PC-9 (cell line): ENCODE measurements at places on chromosomes 4 and X. TPM values are rescaled to one million over a fixed set of nuclear protein-coding genes. Genes with fewer than 3 reads are reported as not detected.
A peak's percentile ranks its signal among the peaks of the same experiment; 100 is the strongest.

APELA gene
- not detected in 2 replicates for total RNA-seq

MAGEA2B gene
- 30.1 and 35.3 TPM in 2 replicates for total RNA-seq

NEIL3 gene
- 15.0 and 16.2 TPM in 2 replicates for total RNA-seq

NAT8L gene
- 2.1 and 4.1 TPM in 2 replicates for total RNA-seq

FRMD7 gene
- total RNA-seq = not detected in 2 replicates

CXCL6 gene
- not detected in 2 replicates for total RNA-seq

MXRA5 gene
- total RNA-seq = not detected in 2 replicates

VCX3B gene
- 0.93 and 1.2 TPM in 2 replicates for total RNA-seq

GRCh38 chrX:67523932-67524331 lies 19.9 kb upstream of the AR start:
- H3K4me1 ChIP-seq = no peaks in the 10 kb centered on the region
- no peaks in the 10 kb centered on the region for H3K36me3 ChIP-seq
- H3K27me3 ChIP-seq = peaks cover 9% of the 10 kb centered on the region; the same call in 1 of the 2 replicates
- no peak for DNase-seq
- H3K4me3 ChIP-seq = no peak overlapping the region
- no peak overlapping the region for H3K27ac ChIP-seq

GRCh38 chrX:55867181-55867651 lies 149.7 kb downstream of the RRAGB start:
- peak; percentile 36 for DNase-seq
- H3K4me3 ChIP-seq = no peak overlapping the region
- H3K36me3 ChIP-seq = no peaks in the 10 kb centered on the region
- H3K27me3 ChIP-seq = no peaks in the 10 kb centered on the region
- H3K4me1 ChIP-seq = 0 out of 2 replicates have a peak, but pooled peaks cover 4% of the 10 kb centered on the region
- H3K27ac ChIP-seq = no peak overlapping the region

GRCh38 chr4:66554826-66555225 lies 884.5 kb upstream of the EPHA5 start:
- H3K36me3 ChIP-seq = no peaks in the 10 kb centered on the region
- H3K4me1 ChIP-seq = no peaks in the 10 kb centered on the region
- H3K27me3 ChIP-seq = no peaks in the 10 kb centered on the region
- DNase-seq = no peak

DNA sequence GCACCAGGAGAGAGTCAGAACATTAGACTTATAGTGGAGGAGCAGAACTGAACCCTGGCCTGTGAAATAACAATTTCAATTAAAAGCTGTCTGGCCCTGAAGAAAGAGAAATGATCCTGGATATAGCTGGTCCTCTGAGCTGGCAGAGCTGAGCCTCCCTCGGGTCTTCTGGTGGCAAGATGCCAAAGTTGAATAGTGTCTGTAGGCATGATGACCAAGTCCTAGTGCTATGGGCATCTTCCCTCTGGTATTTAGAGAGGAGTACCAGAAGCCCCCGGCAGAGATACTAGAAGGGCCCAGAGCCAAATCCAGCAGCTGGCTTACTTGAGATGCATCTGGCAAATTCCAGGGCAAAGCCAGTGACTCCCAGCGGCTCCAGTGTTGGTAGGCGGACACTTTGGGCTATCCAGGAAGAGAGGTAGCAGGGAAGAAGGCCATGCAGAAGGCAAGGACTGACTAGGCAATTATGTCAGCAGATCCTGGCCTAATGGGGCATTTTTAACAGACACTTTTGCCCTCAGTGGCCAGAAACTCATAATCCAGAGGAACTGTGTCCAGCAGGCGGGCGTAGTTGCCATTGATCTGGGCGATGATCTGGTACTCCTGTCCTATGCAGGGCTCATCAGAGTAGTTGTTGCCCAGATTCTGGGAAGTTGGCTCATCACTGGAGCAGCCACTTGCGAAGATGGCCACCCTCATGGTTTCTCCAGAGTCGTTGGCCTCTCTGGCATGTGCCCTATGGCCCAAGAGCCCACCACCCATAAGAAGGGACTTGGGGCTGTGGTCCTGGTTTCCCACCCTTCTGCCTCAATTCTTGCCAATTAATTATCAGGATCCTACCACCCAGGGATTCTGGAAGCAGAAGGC lies 17.9 kb downstream of the VSIG4 start:
- H3K27ac ChIP-seq = no peak overlapping the region
- DNase-seq = no peak
- no peaks in the 10 kb centered on the region for H3K4me1 ChIP-seq
- H3K4me3 ChIP-seq = no peak overlapping the region
- H3K27me3 ChIP-seq = no peaks in the 10 kb centered on the region

DNA sequence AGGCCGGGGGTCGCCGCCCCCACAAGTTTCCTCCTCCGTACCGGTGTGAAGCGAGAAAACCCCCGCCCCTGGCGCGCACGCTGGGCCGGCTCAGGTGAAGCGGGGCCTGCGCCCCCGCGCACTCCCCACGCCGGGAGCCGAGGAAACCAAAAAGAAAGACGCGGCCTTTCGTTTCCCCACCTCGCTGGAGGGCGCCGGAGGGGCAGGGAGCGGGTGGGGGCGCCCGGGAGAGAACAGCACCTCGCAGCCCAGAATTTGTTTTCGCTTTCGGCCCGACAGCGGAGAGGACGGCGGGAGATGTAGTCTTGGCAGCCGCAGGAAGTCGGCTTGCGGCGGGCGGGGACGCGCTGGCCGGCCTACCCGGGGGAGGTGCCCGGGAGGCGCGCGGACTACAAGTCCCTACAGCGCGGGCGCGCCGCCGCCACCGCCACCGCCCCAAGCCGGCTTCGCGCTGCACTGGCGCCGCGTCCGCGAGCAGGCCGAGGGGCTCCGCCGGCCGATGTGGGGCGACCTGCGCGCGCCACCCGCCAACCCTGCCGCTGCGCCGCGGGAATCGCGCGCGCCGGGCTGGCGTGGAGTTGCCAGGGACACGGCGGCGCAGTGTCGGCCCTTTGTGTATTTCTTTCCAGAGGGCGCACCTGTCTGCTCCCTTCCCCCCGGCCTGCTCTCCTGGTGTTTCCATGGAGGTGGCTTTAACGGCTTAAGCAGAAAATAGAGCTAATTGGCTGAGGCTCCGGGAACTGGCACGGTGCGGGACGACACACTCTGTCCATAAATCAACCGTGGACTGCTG lies at the start of gene OTUD4:
OTUD4 (minus strand) TSS at position 292 of the 793 bp plus-strand sequence. CDS start 616 bp downstream, outside the sequence.
- H3K36me3 ChIP-seq = no peaks in the 10 kb centered on the region
- DNase-seq = peak; percentile 94
- H3K4me3 ChIP-seq = peak within 1 kb of the TSS; percentile 95
- H3K4me1 ChIP-seq = peaks cover 14% of the 10 kb centered on the region
- H3K27me3 ChIP-seq = no peaks in the 10 kb centered on the region

GRCh38 chrX:131441033-131441432 lies 102.8 kb upstream of the OR13H1 start:
- no peak for DNase-seq
- no peaks in the 10 kb centered on the region for H3K27me3 ChIP-seq
- H3K27ac ChIP-seq = 0 out of 2 replicates have a peak overlapping the region, but pooled peaks have one; percentile 29

DNA sequence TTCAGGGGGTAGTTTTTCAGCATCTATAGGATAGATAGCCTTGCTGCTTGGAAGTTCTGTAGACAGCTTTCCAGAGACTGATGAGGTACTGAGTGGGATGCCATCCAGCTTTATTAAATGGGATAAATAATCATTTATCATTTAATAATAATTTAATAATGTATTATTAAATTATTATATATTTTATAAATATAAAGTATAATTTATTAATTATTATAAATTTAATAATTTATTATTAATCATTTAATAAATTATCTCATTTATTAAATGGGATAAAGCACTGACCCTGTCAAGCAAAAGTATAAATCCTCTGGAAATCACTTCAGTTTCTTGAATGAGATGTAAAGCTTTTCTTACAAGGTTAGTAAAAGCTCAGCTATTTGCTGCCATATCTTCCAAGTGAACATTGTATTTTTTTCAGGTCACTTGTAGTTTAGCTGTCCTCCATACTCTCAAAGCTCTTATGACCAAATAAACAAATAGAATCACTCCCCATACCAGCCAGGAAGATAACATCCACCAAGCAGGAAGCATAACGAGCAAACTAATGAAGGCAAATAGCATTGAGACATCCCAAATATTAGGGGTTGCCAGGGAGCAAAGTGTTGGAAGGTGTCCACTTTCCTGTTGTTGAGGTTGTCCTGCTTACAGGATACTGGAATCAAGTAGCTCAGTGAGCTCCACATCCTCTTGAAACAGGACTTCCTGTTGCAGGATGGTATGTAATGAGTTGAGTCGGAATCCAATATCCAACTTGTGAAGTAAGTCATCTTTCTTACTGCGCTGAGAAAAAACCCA lies 88.9 kb downstream of the ZNF674 start:
- no peaks in the 10 kb centered on the region for H3K36me3 ChIP-seq
- no peaks in the 10 kb centered on the region for H3K4me1 ChIP-seq
- H3K4me3 ChIP-seq = no peak overlapping the region
- H3K27me3 ChIP-seq = no peaks in the 10 kb centered on the region

DNA sequence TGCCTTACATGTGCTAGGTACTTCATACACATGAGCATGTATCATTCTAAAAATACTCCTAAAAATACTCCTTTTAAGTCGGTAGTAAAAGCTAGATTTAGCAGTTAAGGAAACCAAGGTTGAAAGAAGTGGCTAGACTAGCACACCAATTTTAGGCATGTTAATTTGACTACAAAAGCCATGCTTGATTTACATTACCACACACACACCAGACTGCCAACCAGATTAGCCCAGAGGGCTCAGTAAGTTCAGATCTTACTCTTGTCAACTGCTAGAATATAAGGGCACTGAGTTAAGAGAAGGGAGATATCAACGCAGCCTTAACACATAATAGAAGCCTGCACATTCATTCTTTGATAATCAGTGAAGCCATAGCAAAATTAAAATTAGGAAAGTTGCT lies 117.9 kb downstream of the MID1IP1 start:
- H3K4me1 ChIP-seq = no peaks in the 10 kb centered on the region
- no peaks in the 10 kb centered on the region for H3K27me3 ChIP-seq
- DNase-seq = no peak

- no peaks in the 10 kb centered on the region for H3K4me1 ChIP-seq
- no peak for DNase-seq
- no peaks in the 10 kb centered on the region for H3K36me3 ChIP-seq
- H3K4me3 ChIP-seq = no peak overlapping the region
Measured at GRCh38 chrX:27439771-27440170, 23.4 kb downstream of the PPP4R3C start.

DNA sequence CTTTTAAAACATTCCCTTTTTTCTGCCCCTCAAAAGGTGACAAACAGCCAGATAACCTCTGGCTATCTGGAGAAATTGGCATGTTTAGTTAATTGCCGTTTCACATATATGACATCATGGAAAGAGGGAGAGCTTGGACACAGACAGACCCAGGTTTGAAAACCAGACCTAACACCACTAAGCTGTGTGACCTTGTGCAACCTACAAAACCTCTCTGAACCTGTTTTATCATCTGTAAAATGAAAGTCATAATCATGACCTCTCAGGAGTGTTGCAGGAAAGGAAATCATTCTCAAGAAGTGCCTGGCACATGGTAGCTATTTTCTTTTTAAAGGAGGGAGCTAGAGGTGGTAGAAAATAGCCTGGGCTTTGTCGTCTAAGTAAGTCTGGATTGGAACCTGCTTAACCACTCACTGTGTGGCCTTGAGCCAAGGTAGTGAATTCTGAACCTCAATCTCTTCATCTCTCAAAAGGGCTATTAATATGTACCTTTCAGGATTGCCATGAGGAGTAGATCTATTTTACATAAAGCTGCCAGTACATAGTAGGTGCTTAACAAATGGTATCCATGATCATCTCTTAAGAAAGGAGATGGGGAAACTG lies 363.5 kb downstream of the BCOR start:
- H3K4me3 ChIP-seq = no peak overlapping the region
- DNase-seq = no peak
- H3K27me3 ChIP-seq = no peaks in the 10 kb centered on the region
- H3K36me3 ChIP-seq = no peaks in the 10 kb centered on the region

- no peaks in the 10 kb centered on the region for H3K36me3 ChIP-seq
- DNase-seq = no peak
- no peak overlapping the region for H3K4me3 ChIP-seq
Measured at GRCh38 chrX:110406822-110407221, 48.2 kb downstream of the RTL9 start.

DNA sequence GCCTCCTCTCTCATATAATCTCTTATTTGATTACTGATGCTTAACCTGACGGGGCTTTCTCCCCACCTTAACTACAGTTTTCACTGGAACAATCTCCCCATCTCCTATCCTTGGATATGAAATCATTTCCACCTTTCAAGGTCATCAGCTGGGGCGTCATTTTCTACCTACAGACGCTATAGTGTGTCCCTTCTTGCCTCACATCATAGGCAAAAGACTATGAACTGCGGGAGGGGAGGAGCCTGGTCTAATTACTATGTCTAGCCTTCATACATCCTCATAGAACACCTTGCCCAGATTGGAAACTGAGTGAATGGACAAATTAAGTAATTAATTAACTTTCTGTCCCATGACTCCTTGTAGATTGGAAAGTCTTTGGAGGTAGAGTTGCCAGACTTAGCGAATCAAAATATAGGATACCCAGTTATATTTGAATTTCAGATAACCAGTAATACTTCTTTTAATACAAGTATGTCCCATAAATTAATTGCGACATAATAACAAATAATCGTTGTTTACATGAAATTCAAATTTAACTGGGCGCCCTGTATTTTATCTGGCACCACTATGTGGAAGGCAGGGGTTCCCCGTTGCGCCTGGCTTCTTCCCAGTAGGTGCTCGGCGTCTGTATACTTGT lies 752 bp upstream of the ATP6AP2 start:
- peak overlapping the region; percentile 57; the same call in 1 of the 2 replicates for H3K4me3 ChIP-seq
- H3K27me3 ChIP-seq = no peaks in the 10 kb centered on the region
- no peak for DNase-seq
- H3K36me3 ChIP-seq = no peaks in the 10 kb centered on the region
- H3K27ac ChIP-seq = no peak overlapping the region
- no peaks in the 10 kb centered on the region for H3K4me1 ChIP-seq
